Erythroblast (primary cell): ENCODE measurements at places on chromosomes 5 and 9.

GRCh38 chr9:89528540-89528939 lies 30.6 kb upstream of the SEMA4D start:
- DNase-seq, result no peak

DNA sequence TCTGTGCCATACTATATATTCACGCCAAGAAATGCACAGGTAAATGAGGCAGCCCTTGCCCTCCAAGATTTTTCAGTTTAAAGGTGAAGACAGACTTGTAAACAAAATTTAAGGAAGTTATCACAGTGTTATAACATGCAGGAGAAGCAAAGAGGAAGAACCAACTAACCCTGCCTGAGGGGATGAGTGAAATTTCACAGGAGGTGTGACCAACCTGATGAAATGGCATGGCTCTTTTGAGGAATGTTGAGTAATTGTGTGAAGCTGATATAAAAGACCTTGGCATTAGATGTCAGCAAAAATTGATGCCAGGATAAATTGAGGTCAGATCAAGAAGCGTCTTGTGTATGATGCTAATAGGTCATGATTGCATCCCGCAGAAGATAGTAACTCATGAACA lies 86.5 kb downstream of the HCN1 start:
- DNase-seq, result no peak

GRCh38 chr5:150221471-150221870 lies 31.6 kb downstream of the SLC6A7 start:
- DNase-seq, result no peak

DNA sequence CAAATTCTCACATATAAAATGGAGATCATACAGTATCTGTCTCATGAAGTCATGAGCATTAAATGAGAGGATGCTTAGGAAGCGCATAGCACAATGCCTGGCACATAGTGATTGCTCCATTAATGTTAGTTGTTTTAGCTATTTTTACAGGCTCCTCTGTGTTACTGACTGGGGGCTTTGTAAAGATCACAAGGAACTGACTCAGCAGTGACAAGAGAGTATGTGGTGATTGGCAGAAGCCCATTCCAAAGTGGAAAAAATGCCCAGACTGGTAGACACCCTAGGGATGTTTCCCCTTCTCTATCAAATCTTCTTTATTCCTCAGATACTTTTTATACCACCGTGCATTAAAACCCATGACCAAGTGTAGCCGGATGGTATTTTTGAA lies 33.5 kb downstream of the ABLIM3 start:
- DNase-seq, result no peak

- no peak for DNase-seq
Observed at GRCh38 chr5:142881784-142882126, 111.6 kb downstream of the ARHGAP26 start.

DNA sequence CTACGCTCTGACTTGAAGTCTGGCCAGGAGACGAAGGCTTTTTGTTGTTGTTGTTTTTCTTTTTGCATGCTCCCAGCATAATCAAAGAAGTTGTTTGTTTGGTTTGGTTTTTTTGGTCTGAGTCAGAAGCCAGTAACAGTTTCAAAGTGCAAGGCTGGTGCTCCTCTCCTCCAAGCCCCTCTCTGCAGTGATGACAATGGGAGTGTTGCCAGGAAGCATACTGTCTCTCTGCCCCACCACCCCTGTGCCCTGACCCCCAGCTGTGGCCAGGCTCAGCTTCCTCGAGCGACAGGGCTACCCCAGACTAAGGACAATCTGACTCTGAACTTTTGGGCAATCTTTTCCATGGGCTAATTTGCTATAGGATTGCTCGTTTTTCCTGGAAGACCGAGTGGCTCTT lies 173.8 kb upstream of the PITX1 start:
- no peak for DNase-seq

- peak; percentile 16 for DNase-seq
Observed at GRCh38 chr9:128298535-128299482, 22.7 kb downstream of the SWI5 start.

DNA sequence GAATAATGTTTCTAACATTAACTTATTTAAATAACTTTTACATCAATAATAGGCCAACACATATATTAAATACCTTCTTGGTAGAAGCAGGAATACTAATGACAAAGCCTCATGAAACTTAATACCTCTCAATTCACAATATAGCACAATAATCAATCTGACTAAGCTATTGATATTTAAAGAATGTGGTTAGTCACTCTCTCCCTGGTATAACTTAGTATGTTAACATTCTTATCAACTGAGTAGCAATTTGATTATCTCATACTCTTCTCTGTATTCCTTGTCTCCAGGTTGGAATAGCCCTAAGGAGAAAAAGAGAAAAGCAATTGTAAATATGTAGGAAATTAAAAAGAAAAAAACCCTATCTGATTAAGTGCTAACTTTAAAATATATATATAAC lies 4.9 kb upstream of the PGGT1B start:
- no peak for DNase-seq

DNA sequence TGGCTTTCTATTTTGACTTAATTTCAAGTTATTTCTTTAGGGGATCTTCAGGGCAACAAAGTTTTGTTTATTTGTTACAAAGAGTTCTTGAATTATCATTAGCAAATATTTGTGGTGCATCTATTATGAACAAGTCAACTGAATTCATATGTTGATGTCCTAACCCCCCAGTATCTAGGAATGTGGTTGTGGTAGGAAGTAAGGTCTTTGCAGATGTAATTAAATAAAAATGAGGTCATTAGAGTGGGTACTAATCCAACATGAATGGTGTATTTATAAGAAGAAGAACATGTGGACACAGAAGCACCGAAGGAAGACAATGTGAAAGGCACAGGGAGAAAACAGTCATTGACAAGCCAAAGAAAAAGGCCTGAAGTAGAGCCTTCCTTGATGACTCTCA lies 474.0 kb upstream of the DAB2 start:
- no peak for DNase-seq

- no peak for DNase-seq
Observed at GRCh38 chr9:92992549-92992948, 45.2 kb downstream of the FGD3 start.

DNA sequence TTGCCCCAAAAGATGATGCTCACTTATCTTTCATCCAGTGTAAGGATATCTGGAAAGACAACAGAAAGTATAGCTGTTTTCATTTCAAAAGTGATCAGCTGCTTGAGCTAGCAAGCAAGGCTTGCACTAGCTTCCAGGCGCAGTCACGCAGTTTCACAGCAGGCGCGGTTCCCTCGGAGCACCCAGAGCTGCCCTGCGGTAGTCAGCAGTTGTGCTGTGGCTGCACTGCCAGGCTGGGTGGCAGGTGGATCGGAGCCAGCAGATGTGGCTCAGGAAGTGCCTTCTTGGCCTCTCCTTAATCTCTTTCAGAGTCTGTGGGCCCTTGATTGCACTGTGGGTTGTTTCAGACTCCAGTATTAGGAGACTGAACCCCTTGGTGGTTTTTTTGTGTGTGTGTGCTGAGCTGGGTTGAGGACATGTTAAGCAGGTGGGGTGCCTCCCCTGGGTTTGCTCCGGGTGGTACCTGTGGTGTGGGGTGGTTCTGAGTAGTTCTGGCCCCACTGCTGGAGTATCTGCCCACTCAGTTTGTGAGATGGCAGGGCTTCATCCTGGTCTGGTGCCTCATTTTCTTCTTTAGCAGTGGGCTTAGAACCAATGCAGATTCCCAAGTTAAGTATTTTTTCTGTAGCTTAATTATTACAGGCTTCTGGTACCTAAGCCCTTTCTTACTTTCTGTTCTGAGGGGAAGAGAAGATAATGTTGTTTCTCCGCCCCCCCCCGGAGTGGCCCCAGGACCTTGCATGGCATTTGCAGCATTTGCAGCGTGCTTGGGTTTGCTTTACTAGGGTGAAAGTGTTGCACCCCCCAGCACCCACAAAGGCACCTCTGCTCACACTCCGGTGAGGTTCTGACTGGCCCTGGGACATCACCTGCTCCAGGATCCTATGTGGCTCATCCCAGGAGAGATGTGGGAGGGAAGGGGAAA lies 16.4 kb downstream of the TENT4A start:
- peak; percentile 57 for DNase-seq
